ENCODE measurements at places on chromosomes 2 and 18.

GRCh38 chr18:32911660-32912284 is 138.9 kb upstream of the KLHL14 start:
- DNase-seq, result no peak

- no peak for DNase-seq
Measured at GRCh38 chr18:69648486-69648885, 247.8 kb downstream of the DOK6 start.

DNA sequence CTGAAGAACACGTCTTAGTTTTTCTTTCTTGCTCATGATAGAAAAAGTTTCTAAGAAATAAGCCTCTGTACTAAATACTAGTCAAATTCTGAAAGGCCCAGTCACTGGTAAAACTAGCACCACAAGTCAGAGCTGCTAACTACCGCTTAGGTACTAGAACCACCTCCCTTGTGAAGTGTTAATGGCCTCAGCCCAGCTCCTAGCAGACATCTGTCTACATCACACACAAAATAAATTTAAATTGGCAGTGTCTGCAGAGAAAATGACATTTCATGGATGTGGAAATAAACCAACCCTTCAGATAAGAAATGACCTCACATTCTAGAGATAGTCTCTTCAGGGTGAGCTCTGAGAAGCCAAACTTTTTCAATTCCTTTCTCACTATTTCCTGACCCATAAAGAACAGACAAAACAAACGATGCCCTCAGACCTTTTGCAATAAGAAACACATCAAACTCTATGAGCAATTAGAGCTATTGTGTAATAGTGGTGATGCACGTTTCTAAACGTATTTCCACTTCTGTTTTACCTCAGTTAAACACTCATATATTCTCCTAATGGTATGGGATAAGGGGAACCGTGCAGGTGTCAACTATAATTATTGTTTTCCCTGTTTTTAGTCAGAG is 70.3 kb upstream of the DSG1 start:
- DNase-seq, result no peak

DNA sequence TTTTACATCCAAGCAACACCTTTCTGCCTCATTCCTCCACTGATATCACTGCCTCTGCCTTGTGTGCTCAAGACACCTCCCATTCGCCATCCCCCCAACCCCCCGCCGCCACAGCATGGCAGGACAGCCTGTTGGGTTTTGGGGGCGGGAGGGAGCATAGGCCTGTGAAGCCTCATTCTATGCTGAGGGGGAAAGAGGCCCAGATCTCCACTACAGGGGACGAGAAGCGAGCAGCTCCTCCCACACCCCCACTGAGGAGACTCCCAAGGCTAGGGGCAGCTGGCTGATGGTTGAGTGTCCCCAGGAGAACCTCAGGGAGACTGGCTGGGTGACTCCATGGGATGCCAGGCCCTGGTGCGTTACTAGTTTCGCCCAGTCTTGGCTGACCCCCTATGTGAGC is 214.3 kb upstream of the SIX2 start:
- DNase-seq, result peak; percentile 38

DNA sequence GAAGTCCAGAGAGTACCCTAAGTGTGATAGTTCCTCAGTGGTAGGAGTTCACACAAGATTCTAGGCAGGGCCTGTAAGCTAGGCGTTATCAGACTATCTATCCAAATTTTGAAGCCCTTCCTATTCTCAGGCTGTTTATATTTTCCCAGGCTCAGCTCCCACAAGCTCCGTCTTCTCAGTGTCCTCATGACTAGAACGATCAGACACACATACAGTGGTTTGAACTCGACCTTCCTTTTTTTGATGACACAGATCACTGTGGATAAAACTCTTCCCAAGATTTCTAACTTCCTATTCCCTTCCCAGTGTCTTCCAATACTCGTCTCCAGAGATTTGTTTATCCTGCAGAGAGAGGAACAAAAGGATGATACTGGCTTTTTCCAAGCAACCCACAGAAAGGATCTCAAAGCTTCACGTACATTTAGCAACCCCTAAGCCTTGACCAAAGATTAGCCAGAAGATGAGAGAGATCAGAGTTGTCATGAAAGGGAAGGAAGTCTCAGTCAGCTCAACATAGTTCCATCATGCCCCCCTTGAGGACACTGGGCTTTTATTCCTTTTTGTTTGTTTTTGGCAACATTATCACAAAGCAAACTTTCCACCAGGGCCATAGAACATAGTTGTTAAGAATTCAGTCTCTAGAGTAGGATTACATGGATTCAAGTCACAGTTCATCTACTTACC is 42.3 kb upstream of the DOK6 start:
- DNase-seq, result no peak

DNA sequence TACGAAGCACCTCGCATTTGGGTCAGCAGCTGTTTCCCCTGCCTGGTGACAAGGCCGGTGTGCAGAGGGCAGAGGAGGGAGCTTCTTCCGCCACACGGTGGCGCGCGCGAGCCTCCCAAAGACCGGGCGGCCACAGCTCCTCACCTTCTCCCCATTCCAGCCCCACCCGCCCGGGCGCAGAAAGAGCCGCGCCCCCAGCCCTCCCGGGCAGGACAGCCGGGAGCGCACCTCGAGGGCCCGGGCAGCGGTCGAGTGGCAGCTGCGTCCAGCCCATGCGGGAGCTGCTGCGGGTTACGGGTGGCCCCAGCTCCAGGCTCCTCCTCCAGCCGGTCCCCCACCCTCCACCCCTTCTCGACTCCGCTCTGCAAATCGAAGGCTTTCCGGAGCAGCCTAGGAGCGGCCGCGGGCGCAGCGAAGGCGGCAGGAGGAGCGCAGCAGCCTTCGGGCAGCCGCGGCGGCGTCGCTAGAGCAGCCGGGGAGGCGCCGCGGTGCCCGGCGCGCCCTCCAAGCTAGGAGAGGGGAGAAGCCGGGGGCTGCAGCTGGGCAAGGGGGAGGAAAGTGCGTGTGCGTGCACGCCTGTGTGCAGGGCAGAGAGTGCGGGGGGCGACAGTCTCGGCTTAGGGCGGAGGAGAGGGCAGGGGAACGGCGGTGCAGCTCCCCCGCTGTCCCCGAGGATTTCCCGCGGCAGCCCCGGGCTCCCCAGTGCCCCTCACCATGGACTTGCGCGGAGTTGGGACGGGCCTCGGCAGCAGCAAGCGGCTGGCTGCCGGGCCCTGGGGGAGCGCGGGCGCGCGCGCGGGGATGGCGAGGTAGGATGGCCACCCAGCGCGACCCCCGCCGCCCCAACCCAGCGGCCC is at the start of gene CCDC85A:
Gene CCDC85A, plus strand, starts transcription at position 348 of the 857 bp plus-strand sequence. CDS start 635 bp downstream, outside the sequence.
- peak; percentile 90 for DNase-seq

DNA sequence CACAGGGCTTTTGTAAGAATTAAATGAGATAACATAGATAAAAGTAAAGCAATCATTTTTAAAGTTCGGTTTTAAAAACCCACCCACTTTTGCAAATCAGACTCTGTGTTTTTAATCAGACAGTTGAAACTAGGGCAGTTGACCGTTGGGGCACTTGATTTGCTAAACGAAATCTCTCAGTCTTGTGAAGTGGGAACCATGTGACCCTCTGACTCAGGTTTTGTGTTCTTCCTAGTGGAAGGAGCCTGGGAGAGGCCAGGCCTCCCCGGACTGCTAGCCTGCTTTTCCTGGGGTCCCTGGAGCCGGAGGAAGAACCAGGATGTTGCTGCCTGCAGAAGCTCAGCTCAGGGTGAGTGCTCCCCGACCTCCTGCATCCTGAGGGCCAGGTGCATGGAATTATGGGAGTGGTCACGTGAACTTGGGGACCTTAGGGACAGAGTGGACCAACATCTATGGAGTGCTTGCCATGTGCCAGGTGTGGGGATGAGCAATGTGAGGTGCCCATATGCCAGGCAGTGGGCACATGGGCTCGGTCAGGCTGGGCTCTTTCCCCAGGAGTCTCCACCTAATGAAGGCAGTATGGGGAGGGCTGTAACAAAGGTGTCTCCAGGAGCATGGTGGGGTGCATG is 3.9 kb downstream of the C2orf72 start:
- DNase-seq, result no peak

DNA sequence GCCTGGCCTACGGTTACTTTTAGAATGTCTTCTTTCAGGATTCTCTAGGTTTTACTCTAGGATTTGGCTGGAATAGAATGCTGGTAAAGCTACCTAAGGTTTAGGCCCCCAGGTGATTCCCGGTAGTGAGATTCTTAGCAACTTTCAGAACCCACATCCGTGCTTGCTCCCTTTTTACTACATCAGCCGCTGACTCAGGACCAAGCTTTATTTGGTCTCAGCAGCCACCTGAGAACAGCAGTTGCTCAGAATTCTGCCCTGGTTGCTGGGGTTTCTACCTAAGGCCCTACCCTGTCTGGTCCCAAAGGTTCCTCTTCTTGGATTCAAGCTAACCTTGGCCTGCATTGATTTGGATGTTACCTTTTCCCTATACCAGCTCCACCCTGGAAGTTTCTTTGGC is 36.1 kb upstream of the NDUFV2 start:
- no peak for DNase-seq

DNA sequence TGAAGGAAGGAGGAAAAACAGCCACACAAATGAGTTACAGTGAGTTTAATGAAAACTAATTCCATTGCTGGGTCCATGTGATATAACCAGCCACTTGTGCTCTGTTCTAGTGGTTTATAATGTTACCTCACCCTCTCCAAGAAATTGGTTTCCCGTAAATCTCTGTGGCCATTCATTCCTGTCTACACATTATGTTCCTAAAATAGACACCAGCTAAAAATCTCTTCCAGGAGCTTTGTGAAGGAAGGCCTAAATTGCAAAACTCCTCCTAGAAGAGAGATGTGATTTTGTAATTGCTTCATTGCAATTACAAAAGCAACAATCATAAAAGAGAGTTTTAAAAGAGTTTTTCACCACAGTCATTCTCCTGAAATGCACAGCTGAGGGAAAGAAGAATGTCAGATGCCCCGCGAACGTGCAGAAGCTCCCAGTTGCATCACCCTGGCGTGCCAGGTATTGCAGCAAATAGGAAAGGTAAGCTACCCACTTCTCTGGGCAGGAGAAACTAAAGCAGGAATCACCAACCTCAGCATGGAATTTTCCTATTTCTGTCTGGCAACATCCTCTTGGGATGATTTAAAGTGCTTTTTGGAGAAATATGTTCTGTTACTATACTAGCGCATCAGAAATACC is 1.7 kb downstream of the SCN1A start:
- no peak for DNase-seq

DNA sequence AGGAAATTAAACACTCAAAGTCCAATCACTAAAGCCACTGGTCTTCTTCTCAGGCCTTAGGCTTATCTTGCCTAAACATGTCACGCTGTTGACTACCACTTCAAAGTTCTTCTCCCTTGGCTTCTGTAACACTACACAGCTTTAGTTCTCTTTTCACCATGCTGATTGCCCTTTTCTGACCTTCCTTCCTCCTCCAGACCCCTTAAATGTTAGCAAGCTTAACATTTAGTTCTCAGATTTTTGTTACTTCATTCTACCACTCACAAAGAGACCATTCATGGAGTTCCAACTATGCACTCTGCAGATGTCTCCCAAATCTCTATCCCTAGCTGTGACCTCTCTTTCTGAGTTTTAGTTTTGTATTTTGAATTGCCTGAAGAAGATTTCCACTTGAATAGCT is 64.4 kb downstream of the TTC21B start:
- DNase-seq, result no peak

GRCh38 chr2:157325786-157326185 is at the start of gene ERMN:
Gene ERMN, minus strand, starts transcription at chr2:157325824. Its CDS starts 182 bp downstream, at chr2:157325642.
- DNase-seq, result peak; percentile 13

Measured in H7 (cell line).